ENCODE measurements at places on chromosomes 7 and 10. TPM values are rescaled to one million over a fixed set of nuclear protein-coding genes. Genes with fewer than 3 reads are reported as not detected.

DNA sequence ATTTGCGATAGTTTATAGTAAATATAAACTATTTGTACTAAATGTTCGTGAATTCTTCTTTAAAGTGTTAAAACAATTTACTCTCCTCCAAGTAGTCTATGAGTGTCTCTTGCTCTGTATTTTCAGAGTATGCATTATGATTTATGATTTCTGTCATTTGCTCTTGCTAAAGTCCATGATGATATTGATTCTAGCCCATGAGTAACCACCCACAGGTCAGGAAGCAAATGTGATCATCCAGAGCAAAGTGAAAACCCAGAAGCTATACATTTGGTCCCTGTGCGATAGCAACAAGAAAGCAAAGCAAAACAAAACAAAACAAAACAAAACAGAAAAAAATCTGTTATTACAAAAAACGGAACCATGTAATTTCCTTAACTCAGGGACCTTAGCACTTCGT lies 225.9 kb downstream of the HDAC9 start:
- no peak for DNase-seq

GRCh38 chr10:77507291-77507880 lies 130.2 kb downstream of the KCNMA1 start:
- peak; percentile 79 for DNase-seq

GRCh38 chr7:135337977-135338550 lies 104.4 kb downstream of the STRA8 start:
- no peak for DNase-seq

DNA sequence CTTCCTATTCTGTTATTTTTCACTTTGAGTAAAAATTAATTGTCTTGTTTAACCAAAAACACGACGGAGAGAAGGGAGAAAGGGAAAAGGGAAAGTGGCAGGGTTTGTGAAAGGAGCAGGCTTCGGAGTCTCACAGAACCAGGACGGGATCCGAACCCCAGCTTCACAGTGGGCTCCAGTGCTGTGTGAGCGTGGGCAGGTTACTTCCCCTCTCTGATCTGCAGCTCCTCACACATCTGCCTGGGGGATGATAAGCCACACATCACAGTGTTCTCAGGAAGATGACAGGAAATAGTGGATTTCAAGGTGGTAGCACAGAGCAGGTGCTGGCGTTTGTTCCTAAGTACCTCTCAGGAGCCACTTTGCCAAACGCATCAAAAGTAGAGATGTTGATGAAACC lies 94.2 kb upstream of the GPR26 start:
- DNase-seq = no peak

GRCh38 chr10:77716458-77717317 lies 79.1 kb upstream of the KCNMA1 start:
- no peak for DNase-seq

- DNase-seq = no peak
Observed at GRCh38 chr10:50410066-50410811, 158.9 kb upstream of the ASAH2 start.

- DNase-seq = no peak
Observed at GRCh38 chr7:112337892-112338291, 112.4 kb upstream of the IFRD1 start.

DNA sequence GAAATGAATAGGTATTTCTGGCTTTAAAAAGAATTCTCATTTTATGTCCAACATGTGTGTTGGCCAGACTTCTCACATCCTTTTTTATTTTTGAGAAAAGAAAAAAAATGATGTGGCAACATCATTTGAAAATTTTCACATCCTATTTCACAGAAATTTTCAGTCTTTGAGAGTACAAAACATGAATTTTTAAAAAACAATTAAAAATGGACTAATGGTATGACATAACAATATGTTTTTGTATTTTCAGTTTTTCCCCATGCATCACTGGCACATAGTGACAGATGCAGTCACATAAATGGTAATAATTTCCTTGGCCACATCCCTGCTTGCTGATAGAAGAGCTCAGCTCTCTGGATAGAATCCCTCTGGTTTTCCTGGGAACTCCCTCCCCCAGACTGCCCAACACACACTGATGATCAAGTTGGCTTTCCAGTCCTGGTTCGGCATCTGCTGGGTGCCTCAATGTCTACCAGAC lies 188.5 kb upstream of the AGR3 start:
- DNase-seq = no peak

DNA sequence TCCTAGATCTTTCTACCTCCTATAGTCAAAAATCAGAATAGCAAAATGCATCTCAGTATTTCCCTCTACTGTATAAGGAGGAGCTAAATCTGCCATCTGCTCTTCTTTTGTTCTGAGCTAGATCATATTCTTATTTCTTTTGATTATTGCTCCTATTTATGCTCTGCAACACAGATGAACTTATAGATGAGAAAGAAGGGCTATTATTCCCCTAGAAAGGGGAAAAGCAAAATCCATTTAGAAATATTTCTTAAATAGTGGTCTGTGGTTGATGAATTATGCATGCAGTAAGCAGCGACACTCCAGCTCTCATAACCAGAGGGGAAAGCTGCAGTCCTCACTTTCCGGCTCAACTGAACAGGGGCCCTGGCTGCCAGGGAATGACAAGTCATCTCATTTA lies 207.3 kb upstream of the SORCS1 start:
- DNase-seq = peak; percentile 1

DNA sequence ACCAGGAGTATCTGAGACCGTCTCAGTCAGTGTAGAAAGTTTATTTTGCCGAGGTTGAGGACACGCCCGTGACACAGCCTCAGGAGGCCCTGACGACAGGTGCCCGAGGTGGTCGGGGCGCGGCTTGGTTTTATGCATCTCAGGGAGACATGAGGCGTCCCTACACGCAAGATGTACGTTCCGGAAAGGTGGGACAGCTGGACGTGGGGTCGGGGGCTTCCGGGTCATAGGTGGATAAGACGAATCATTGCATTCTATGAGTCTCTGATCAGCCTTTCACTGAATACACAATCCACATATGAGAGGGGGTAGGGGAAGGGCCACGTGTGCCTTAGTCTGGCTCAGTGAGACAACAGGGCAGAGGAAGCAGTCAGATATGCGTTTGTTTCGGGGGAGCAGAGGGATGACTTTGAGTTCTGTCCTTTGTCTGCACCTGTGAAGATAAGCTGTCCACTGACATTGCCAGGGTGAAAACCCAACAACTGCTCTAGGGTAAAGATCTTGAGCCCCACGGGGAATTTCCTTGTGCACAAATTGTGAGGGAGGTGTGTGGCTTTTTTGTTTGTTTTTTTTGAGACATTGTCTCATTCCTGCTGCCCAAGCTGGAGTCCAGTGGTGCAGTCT lies 66.2 kb downstream of the DNAJB6 start:
- DNase-seq = no peak

DNA sequence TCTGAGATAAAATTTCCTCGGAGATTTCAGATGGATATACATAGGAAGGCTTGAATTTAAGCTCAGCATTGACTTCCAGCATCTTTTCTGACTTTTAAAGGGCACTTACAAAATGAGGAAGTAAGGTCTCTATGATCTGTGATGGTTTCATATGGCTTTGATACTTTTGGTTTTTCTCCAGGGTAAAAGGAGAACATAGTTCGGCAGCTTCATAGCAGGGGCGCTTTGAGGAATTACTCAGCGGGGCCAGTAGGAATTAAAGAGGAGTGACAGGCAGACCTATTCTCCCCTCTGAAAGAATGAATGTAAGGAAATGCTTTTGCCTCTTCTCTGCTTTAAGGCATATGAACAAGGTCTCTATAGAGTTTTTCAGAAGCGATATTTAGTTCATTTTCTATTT lies 80.0 kb upstream of the PCDH15 start:
- no peak for DNase-seq

DNA sequence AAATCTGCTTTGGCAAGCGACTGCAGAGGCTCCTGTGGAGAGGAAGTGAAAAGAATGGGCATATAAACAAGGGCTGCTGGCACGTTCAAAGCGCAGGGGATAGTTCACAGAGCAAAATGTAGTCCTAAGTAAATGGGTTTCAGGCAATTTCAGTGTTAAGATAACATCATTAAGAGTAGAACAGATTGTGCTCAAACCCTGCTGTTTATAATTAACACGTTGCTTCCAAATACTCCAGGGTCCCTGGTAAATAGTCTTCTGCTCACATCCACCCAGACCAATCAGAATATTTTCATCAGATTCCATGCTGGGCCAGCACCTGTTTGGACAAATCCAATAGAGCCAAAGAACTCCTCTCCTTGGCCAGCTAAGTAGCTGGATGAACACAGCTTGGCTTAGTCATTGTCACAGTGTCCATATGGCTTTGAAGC lies 81.4 kb downstream of the ORC5 start:
- DNase-seq = peak; percentile 14

- DNase-seq = peak; percentile 58
Observed at GRCh38 chr10:98041352-98042043, 11.1 kb upstream of the CRTAC1 start.

DNA sequence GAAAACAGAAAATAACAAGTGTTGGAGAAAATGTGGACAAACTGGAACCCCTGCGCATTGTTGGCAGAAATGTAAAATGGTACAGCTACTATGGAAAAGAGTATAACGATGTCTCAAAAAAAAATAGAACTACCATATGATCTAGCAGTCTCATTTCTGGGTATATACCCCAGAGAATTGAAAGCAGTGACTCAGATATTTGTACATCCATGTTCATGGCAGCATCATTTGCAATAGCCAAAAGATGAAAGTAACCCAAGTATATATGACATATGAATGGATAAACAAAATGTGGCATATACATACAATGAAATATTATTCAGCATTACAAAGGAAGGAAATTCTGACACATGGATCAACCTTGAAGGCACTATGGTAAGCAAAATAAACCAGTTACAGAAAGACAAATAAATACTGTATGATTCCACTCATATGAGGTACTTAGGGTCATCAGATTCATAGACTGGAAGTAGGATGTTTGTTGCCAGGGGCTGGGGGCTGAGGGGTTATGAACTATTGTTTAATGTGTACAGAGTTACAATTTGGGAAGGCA lies 4.9 kb downstream of the NRCAM start:
- no peak for DNase-seq

DNA sequence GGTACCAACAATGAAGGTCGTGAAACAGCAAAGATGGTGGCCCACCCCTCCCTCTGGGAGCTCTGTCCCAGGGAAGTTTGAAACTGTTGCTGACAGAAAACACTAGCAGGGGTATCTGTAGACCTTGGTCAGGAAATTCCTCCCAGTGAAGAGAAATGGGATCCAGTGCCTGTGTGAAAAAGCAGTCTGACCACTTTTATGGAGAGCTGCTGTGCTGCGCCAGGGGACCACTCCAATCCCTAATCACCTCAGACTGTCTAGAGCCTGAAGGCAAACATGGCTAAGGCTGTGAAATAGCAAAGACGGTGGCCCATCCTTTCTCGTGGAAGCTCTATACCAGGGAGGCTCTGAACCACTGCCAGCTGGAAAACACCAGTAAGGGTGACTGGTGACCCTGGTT lies 38.3 kb upstream of the TMEM140 start:
- DNase-seq = no peak

DNA sequence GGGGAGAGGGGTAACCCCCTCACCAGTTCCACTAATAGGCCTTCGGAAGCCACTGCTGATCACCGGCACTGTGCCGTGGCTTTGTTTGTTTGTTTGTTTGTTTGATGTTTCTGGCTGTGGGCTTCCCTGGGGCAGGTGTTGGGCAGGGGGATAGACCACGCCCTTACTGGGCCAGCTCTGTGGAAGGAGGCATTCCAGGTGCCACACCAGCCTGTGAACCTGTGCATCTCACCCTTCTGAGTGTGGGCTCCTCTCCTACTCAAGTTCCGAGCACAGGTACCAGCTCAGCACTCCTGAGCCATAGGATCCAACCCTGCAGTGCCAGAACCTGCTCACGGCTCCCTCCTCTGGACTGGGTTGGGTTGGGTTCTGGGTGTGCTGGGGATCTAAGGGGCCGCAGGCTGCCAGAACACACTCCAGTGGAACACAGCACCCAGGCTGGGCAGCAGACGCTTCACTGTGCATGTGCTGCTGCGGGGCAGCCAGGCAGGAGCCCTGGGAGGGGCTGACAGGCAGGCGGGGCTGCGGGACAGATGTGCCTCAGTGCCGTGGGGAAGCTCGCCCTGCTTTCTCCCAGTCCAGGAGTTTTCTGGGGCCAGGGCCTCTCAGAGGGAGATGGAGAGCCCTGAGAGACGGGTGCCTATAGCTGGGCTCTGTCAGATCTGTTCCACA lies 1053.9 kb downstream of the CNTNAP2 start:
- no peak for DNase-seq

DNA sequence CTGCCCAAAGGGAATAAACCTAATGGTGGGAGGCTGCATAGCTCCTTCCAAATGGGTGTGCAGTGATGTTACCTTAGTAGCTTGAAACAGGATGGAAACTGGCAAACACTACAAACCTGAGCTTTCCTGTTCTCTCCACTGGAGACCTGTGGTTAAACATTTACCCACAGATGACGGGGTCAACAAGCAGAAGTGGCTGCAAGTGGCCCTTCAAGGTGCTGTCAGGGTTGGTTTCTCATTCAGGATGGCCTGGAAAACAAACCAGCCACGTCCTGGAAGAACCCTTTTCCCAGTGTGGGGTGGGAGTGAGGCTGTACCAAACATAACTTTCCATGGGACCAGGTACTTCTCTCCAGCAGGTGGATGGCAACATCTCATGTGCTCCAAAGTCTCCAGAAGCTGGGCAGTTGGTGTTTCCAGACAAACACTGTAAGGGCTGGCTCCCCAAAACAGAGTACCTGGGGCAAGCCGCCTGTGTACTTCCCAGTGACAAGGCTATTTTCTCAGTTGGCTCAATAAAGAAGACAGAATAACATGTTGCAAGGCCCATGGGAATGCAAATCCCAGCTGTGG lies 67.5 kb downstream of the DNAJB9 start:
- no peak for DNase-seq

DNA sequence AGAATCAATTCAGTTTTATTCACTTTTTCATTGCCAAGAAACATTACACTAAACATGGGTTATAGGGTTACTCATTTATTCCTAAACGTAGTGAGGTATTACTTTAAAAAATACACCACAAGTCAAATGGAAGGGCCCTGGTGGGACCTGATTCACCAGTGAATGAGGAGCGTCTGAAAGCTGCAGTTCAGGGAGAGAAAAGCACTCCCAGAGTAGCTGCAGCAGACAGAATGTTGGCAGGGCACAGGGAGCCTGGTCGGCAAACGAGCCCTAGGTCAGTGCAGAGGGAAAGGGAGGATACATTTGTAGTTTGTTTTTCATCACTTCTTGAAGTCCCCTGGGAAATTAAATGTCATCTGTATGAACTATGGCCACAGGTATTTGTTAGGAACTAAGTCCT lies 361.7 kb upstream of the ETV1 start:
- DNase-seq = no peak

GRCh38 chr7:82241356-82241755 lies 202.2 kb downstream of the CACNA2D1 start:
- no peak for DNase-seq

Gene ADCY1
- 9.8 TPM for total RNA-seq

Gene URGCP
- 32.5 TPM for total RNA-seq

Gene OR6V1
- not detected for total RNA-seq

Gene C7orf57
- total RNA-seq = not detected

Gene LDB1
- total RNA-seq = 54.0 TPM

Gene ZNF117
- 20.4 TPM for total RNA-seq

Gene NCF1
- 0.82 TPM for total RNA-seq

Gene TYW1B
- total RNA-seq = 6.2 TPM

Gene LIPJ
- 0.21 TPM for total RNA-seq

Gene RNF148
- total RNA-seq = 3.2 TPM

Gene NPSR1
- total RNA-seq = not detected

Gene ARHGAP22
- total RNA-seq = 2.1 TPM

Gene SFTPA1
- total RNA-seq = not detected

Gene RADIL
- 7.3 TPM for total RNA-seq

Gene CTTNBP2
- 13.1 TPM for total RNA-seq

Gene WEE2
- not detected for total RNA-seq
